ENCODE measurements at places on chromosomes 1 and 21.

GRCh38 chr21:31752352-31752751, 20.4 kb upstream of the SCAF4 start:
- no peak for DNase-seq

DNA sequence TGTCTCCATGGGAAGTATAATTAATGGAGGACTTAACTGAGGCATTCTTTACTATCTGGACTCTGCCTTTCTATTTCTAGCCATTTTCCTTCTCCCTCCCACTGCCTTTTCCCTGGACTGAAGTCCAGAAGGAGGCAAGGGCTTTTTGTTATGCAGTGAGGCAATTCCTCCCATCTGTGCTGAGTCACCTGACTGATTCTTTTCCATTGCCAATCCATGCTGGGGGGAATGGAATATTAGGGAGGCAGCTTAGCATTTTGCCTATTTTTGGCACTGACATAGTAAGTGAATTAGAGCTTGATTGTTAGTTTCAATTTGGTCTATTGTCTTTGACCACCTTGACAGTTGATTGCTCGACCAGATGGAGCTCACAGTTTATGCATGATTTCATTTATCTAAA, 1000.6 kb upstream of the PRMT6 start:
- DNase-seq = no peak

- no peak for DNase-seq
These were observed 70.4 kb upstream of the TTLL7 start for GRCh38 chr1:84069236-84069845.

- DNase-seq = no peak
These were observed 8.0 kb upstream of the SELE start for GRCh38 chr1:169741666-169742394.

- no peak for DNase-seq
These were observed 129.0 kb downstream of the APP start for GRCh38 chr21:26041431-26042180.

DNA sequence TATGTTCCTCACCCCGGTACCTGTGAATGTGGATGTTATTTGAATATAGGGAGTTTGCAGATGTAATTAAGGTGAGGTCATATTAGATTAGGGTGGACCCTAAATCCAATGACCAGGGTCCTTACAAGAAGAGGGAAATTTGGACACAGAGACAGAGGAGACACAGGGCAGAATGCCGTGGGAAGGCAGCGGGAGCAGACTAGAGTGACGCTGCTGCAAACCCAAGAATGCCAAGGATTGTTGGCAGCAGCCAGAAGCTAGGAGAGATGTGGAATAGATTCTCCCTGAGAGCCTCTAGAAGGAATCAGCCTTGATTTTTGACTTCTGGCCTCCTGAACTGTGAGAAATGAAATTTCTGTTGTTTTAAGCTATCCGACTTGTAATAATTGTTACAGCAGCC, 53.6 kb downstream of the SPATA46 start:
- DNase-seq = no peak

GRCh38 chr1:87600854-87601253, 272.2 kb downstream of the LMO4 start:
- DNase-seq = no peak

- no peak for DNase-seq
These were observed 66.6 kb downstream of the SPAG17 start for GRCh38 chr1:118118469-118118868.

- no peak for DNase-seq
These were observed 145.6 kb downstream of the FMN2 start for GRCh38 chr1:240237305-240237721.

- no peak for DNase-seq
These were observed 2.4 kb downstream of the CCN1 start for GRCh38 chr1:85582687-85583591.

DNA sequence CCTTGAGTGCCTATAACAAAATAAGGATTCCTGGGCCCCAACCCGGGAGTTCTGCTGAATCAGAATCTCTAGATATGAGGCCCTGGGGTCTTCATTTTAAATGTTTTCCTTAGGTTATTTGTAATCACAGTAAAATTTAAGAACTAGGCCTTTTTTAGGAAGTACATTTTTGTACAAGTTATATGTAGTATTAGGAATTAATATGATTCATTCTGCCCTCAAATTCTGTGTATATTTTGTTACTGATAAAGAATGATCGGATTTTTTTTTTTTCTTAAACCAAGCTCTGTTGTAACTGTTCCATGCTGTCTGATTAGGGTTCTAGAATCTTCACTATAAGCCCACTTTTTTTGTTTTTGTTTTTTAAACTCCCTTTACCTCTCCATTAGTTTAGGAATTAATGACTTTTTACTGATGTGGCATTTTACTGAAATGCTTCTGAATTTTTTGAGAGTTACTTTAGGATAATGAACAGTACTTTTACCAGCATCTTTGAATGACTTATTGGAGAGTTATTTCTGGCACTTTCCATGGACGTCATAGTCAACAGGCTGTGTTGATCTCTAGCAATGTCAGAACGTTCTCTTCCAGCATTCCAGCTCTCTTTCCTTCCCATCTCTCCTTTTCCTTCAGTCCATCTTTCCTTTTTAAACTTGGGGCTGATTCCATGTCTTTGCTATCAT, 48.3 kb downstream of the CLIC4 start:
- DNase-seq = no peak

DNA sequence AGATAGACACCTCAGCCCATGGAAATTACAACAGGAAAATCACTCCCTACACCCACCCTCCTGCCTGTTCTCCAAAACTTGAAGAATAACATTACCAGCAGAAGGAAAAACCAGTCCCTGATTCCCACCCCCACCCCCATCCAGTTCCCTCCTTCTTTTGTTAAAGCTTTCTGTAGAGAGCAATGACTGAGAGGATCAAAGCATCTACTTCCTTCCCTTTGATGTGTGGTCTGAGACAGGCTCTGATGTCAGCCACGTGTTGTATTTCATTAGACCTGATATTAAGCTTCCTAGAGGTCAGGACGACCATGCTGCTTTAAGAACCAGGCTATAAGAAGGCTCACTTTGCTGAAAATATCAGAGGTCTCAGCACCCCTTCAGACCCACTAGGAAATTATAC, 73.9 kb upstream of the HAO2 start:
- DNase-seq = no peak

- no peak for DNase-seq
These were observed 273.3 kb downstream of the TNR start for GRCh38 chr1:175470078-175470477.
